Effector CD4-positive, alpha-beta T cell (primary cell): ENCODE measurements at places on chromosomes 1 and 21.

- DNase-seq: no peak
These were observed 41.3 kb downstream of the ICOSLG start for GRCh38 chr21:44199448-44199847.

DNA sequence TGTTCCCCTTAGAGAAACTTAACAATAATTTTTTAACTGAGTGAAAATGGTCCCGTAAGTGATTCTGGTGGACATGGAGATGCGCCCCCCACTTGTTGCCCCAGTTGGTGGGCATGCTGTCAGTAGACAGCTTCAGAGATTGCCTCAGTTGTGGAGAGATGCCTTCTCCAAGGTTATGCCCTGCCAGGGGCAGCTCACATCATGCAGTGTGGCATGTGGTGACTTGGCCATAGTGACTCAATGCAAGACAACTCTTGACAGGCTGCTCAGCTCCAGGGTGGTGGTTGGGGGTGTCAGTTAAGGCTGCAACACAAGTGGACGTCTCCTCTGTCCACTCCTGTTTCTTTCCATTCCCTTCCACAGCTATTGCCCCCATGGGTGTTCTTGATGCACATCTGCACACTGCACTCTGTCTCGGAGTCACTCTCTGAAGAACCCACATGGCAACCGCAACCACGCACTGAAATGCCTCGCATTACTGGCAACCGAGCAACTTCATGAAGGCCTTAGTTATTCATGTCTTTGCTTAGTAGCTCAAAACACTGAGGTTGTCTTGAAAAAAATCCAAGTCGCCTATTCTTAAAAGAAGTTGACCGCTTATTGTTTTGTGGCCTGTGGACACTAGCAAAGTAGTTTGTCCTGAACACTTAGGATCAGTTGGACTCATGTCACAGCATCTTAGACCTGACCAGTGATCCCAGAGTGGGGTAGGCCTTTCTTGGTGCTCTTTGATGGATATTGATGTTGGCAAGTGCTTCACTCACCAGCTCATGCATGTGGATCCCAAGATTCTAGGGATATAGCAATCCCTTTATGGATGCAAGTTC lies 54.8 kb upstream of the USP1 start:
- DNase-seq: no peak

- no peak for DNase-seq
These were observed at the start of gene GPR161 for GRCh38 chr1:168136709-168137514. Gene GPR161 (minus strand): TSS chr1:168136930. CDS start chr1:168104850, 32,080 bp downstream.

DNA sequence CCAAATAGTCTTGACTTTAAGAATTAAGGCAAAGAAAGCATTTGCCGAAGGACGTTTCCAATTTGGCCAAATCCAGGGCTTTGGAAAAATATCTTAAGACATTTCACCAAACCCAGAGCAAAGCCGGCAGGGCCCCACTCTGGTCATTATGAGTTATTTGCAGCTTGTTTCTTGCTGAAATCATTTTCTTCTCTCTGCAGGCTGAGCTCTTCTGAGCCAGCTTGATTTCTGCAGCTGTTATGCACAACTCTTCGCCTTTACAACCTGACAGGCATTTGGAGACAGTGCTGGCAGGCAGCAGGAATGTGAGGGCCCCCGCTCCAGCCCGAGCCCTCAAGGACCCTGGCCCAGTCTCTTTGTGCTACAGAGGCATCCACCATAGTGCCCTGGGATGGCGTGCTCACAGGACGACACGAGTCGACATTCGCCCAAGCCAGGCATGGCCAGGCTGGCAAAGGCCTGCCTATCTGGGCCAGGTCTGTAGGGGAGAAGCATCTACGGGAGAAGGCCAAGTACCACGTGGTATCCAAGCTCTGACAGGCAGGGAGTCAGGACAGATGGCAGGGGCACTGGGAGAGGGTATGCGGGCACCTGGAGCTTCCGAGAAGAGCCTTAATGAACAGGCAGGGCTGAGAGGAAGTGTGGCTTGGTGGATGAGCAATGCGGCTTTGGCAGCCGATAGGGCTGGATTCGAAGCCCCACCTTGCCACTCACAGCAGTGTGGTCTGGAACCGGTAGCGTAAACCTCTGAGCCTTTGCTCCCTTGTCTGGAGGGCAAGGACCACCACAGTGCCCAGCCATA lies 32.3 kb downstream of the SYF2 start:
- DNase-seq: no peak

DNA sequence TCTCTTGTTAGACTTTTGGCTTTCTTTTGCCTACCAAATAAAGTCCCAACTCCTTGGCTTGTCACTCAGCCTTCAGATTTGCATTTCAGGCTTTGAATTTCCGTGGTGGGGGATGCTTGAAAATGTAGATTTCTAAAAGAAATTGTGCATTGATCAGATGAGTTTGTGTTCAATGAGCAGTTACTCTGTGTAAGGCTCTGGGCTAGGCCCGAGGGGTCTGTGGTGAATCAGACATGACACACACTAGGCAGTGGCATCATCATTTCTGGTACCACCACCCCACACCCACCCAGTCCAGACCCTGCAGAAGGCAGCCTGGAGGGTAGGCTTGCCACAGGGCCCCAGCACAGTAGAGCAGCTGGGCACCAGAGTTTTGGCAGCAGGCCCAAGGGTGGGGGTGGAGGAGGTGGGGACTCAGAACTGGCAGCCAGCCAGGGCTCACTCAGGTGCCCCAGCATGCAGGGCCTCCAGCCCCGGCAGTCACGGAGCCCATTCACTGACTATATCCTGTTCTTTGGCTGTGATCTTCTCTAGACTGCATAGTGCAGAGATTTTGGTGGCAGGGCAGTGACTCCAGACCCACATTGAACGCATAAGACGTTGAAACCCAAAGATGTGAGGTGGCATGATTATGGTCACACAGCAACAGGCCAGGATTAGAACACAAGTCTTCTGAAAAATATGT lies 97.2 kb upstream of the ARTN start:
- peak; percentile 29 for DNase-seq

- no peak for DNase-seq
These were observed 16.9 kb downstream of the ATG4C start for GRCh38 chr1:62800825-62801306.

GRCh38 chr21:42007356-42007940 lies 2.7 kb downstream of the ZBTB21 start:
- no peak for DNase-seq

GRCh38 chr1:63638471-63638870 lies 45.3 kb downstream of the PGM1 start:
- no peak for DNase-seq

GRCh38 chr1:97721221-97721620 lies 199.6 kb downstream of the DPYD start:
- no peak for DNase-seq

- DNase-seq: no peak
These were observed 52.6 kb downstream of the LAMC1 start for GRCh38 chr1:183075861-183076260.

- peak; percentile 36 for DNase-seq
These were observed 707 bp downstream of the PRCC start for GRCh38 chr1:156767879-156768604.

- no peak for DNase-seq
These were observed 41.5 kb downstream of the IER5 start for GRCh38 chr1:181129771-181130606.

GRCh38 chr1:11062965-11063401 lies 3.2 kb upstream of the SRM start:
- no peak for DNase-seq

DNA sequence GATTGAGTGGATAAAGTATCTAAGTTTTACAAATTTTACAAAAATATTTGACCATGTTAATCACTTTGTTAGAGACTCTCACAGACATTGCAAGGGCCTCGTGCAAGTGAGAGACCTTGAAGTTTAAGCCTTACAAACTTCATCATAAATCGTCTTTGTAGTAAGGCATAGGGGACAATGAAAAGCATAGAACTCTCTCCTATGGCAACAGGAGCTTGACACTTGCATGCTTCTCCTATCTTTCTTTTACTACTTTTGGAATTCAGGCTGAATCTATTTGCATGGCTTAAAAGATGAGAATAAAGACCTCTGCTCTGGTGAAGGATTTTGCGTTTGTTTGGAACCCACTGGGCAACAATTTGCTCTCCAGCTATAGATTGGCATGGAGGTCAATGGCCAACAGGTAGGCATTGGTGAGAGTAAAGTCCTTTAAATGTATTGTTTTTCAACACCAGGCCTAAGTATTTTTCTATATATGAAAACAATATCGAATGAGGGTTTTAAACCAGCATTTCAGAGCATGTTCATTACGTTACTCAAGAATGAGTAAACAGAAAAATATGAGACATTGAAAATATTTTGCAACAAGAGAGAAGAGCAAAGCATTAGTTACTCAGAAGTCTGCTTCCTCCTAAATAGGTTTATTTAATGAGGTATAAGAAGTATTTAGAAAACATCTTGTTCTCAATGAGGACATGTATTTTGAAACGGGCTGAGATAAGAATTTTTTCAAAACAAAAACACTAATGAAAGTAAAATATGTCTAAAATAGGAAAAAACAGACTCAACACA lies 192.2 kb downstream of the TGFB2 start:
- no peak for DNase-seq

DNA sequence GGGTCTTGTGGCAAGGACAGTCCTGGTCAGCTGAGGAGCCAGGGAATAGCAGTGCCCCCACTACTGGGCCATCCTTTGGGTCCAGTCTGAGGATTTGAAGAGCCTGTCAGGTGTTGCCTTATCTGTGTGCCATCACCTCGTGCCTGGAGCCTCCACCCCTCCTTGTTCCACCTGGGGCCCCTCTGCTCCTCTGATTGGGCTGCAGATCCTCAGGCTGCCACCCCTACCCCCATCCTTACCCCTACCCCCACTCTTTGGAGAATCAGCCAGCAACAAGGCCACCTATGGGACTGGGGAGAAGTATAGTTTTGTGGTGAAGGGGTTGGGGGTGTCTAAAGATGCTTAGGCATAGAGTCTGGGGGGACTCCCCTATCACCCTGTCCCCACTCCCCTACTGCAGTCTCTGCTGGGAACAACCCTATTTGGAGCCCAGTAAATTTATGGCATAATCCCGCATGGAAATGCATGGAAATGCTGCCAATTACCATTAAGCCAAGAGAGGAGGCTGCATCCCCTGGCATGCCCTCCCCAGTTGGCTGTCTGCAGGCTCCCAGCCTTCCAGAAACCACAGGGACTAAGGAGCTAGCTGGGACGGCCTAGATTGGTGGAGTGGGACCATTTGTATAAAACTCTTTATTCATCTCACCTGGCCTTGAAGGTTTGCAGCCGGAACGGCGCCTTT lies 142.7 kb upstream of the CSF3R start:
- no peak for DNase-seq

GRCh38 chr1:23254584-23254983 lies 37.3 kb upstream of the HTR1D start:
- DNase-seq: no peak

- DNase-seq: no peak
These were observed 226.2 kb upstream of the IRF2BP2 start for GRCh38 chr1:234836045-234836681.

DNA sequence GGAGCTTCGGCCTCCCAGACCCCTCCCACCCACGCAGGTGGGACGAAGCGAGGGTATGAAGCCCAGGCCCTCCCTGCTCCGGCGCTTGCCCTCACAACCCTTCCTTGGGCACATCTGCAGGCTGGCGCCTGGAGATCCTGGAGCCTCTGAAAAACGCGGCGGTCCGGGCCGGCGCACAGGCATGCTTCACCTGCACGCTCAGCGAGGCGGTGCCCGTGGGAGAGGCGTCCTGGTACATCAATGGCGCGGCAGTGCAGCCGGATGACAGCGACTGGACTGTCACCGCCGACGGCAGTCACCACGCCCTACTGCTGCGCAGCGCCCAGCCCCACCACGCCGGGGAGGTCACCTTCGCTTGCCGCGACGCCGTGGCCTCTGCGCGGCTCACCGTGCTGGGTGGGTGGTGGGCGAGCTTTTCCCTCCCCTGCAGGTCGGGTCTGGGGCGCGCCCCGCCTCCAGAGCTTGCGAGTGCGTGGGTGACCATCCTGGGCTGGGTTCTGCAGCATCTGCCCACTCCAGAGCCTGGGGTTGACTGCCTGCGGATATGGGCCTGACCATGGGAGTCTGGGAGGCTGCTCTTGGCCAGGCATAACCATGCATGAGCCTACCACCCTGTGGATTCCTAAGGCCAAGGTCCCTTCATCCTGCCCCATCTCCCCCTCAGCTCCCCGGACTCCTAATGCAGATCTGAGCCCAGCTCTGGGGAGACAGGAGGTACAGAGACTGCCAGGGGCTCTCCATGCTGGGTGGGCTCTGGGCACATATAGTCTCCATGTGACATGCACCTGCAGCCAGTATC lies 89.8 kb downstream of the TRIM11 start:
- no peak for DNase-seq

DNA sequence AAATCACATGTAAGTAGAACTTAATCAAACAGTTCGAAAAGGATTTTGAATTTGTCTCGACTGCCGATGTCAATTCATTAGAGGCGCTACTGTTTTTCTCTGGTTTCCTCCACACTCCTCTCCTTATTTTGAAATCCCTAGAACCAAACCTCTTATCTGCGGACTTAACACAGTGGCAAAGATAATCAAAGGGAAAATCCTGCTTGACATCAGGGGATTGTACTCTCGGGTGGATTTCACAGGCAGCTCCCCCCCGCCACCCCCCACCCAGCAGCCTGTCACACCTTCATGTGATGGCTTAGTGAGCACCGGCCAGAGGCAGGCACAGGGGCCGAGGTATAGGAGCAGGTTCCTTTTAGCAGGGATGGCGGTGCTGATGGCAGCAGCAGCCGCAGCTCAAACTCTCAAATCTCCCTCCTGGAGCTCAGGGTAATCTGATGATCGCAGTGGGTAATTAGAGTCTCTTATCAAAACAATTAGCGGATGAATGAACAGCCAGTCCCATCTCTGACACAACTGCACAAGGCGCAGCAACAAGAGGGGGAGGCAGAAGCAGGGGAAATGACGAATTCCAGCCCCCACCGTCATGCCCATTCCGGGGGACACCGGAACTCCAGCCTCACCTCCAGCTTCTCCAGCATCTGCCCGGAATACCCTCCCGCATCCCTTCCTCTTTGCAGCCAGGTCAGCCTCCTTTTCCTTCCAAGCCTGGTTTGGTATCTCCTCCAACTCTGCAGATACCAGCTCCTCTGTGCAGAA lies 80.3 kb downstream of the SSBP3 start:
- DNase-seq: no peak

GRCh38 chr1:226406401-226406881 lies 1.5 kb downstream of the PARP1 start:
- no peak for DNase-seq

- DNase-seq: no peak
These were observed 8.6 kb upstream of the IER5 start for GRCh38 chr1:181079920-181080319.

DNA sequence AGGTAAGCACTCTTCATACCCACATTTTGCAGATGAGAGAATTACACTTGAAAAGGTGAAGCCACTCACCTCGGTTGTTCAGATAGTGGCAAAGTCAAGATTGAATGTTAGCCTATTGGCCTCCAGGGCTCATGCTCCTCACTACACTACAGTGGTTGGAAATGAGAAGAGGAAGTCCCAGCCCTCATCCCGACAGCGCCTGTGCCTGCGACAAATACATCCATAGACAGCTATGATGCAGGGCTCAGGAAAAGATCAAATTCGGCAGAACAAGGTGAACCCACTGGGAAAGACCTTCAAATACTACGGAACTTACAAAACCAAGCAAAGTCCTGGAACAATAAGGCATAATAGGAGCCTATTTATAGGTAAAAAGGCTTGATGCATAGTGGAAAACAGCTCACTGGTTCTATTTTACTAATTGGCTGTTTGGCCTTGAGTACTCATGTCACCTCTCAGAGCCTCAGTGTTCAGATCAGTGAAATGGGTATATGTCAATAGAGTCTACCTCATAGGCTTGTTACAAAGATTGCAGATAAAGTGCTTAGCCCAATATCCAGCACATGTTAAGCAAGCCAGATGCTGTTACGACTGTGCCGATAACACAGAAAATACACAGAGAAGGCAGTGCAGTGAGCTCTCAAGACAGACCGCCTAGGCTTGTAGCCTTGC lies 3.5 kb downstream of the SPOCD1 start:
- DNase-seq: no peak

- no peak for DNase-seq
These were observed 10.8 kb downstream of the SLAMF1 start for GRCh38 chr1:160636076-160636475.
